Non-pigmented ciliary epithelial cell (primary cell): ENCODE measurements at places on chromosomes 5 and 9.

- no peak for DNase-seq
Observed at GRCh38 chr5:78804995-78805394, 156.4 kb upstream of the LHFPL2 start.

DNA sequence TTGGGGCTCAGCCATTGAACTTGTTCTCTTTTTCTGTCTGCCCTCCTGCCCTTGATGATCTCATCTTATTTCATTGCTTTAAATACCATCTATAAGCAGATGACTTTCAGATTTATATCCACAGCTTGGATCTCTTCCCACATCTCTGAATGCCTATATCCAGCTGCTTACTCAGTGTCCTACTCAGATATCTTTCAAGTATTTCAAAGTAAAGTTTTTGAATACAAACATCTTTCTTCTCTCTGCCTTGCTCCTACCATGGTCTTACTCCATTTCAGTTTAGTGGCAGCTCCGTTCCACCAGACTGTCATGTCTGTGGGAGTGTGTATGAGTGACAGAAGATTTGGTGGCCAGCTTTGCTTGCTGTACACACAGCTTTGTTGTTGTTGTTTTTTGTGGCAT lies 59.7 kb downstream of the ERBIN start:
- DNase-seq = peak; percentile 36

DNA sequence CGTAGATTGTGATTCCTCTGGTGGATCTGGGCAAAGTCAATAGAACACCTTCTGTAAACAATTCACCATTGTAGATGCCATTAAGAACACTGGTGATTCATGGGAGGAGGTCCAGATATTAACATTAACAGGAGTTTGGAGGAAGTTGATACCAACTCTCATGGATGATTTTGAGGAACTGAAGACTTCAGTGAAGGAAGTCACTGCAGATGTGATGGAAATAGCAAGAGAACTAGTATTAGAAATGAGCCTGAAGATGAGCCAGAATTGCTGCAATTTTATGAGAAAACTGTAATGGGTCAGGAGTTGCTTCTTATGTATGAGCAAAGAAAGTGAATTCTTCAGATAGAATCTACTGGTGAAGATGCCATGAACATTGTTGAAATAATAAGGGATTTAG lies 26.9 kb downstream of the TCERG1 start:
- no peak for DNase-seq

GRCh38 chr5:145830594-145830993 lies 4.5 kb downstream of the PRELID2 start:
- DNase-seq = no peak

GRCh38 chr5:141543053-141543452 lies 54.2 kb downstream of the PCDHGC5 start:
- DNase-seq = no peak

DNA sequence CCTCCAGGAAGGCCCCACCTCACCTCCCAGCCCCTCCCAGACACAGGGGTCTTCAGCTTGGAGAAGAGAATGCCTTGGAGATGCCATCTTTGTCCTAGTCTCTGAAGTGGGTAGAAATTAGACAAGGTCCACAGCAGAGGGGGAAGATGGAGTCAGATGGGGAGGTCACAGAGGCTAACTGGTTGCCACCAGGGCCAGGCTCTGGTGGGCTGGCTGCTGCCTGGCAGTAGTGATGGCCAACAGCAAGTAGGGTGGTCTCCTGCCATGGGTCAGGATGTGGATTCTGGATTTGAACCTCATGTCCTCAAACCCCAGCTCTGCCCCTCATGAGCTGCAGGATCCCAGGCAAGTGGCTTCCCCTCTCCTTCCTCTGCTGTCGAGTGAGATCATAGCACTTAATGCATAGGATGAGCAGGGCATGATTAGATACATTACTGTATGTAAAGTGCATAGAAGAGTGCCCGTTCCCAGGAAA lies 38.7 kb upstream of the NEK6 start:
- DNase-seq = no peak

- DNase-seq = no peak
Observed at GRCh38 chr5:177303121-177303924, at the start of the genes PRELID1 and RAB24. Gene PRELID1 (plus strand): TSS chr5:177303799. CDS start chr5:177303986, 187 bp downstream. Gene RAB24 (minus strand): TSS chr5:177303719. CDS start chr5:177303288, 431 bp downstream.

- no peak for DNase-seq
Observed at GRCh38 chr9:114850871-114851270, 45.0 kb upstream of the TNFSF15 start.

- no peak for DNase-seq
Observed at GRCh38 chr9:1606253-1606652, 408.9 kb upstream of the SMARCA2 start.

GRCh38 chr5:6145616-6146237 lies 232.6 kb downstream of the MED10 start:
- no peak for DNase-seq

GRCh38 chr5:174723979-174724483 lies 351 bp upstream of the MSX2 start:
- DNase-seq = no peak
